Osteocyte (in vitro differentiated cells): ENCODE measurements at places on chromosomes 4 and X. TPM values are rescaled to one million over a fixed set of nuclear protein-coding genes. Genes with fewer than 3 reads are reported as not detected.

Gene ADH1C
- total RNA-seq = not detected in 2 replicates

Gene SPIN2A
- 1.2 and 2.5 TPM in 2 replicates for total RNA-seq

Gene PRR32
- total RNA-seq = not detected in 2 replicates

Gene NEIL3
- 2.1 and 2.3 TPM in 2 replicates for total RNA-seq

Gene NSUN7
- total RNA-seq = 1.6 and 2.4 TPM in 2 replicates
